AG10803 (cell line): ENCODE measurements at places on chromosomes 13 and 19.

DNA sequence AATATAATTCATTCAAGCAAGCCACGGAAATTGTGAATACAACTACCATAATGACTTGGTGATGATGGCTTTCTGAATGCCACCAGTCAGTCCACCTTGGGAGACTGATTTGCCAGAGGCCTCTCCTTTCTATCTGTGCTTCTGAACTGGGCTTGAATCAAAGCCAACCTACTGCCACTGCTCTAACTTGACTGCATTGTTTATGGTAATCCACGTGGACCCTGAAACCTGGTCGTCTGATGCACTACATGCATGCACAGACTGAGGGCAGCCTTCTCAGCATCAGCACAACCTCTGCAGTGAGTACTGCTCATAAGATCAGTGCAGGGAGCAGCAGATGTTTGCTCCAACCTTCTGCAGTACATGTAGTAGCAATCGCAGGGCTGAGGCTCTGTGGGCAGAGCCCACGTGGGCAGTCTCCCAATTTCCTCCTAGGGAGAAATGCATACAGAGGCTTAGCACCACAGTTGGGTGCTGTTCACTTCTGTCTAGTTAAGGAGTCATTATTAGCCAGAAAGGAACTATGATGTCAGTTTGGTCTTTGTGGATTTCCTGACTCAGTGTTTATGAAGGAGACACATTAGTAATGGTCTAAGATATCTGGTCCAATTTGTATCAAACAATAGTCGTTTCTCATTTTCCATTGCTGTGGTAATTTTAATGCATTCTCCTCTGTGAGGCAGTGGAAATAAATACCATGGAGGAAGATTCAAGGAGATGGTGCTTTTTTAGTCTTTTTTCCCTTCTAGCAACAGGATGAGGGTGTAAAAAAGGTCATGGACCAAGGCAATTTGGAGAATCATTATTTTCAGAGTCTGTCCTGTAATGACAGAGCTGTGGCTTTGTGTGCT, 82.5 kb downstream of the AKAP11 start:
- DNase-seq = peak; percentile 25

GRCh38 chr13:99371956-99372355, 64.8 kb upstream of the GPR183 start:
- DNase-seq = no peak

DNA sequence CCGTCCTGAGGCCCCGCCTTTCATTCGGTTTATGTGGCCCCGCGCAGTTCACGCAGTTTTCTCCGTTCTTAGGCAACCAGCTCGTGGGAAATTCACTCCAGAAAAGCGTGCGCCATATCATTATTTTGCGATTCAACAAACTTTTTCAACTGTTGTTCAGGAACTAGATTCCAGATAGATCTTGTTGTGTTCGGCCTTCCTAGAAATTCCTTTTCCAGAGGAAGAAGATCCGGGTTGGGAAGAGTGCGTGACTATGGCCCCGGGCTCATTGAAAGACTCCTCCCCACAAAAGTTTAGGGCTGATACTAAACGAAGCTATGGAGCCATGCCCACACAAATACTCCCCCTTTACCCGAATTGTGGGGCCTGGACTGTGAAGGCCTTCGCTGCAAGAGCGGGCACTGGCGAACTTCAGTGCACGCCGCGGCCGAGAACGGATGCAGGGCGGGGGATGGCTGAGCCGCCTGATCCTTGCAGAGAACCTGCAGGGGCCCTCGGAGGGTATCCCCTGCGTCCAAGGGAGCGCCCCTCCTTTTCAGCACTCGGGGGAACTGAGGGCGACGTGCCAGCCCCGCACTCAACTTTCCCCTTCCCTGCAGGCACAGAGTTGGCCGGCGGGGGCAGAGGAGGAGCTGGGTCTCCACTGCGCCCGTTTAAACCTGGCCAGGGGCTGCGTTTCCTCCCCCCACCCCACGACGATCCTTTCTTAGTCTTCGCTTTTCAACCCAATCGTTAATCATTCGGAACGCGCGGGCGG, 904 bp upstream of the SOX1 start:
- DNase-seq = no peak

- no peak for DNase-seq
Measured at GRCh38 chr13:50284540-50284939, 269.3 kb downstream of the KCNRG start.

GRCh38 chr19:50001775-50002174, 23.4 kb downstream of the VRK3 start:
- no peak for DNase-seq

GRCh38 chr13:31073859-31074718, 87.6 kb downstream of the HSPH1 start:
- peak; percentile 34 for DNase-seq

GRCh38 chr19:2416321-2417097, 10.9 kb downstream of the TIMM13 start:
- DNase-seq = no peak

- no peak for DNase-seq
Measured at GRCh38 chr13:49629947-49630346, 1.6 kb downstream of the ARL11 start.

DNA sequence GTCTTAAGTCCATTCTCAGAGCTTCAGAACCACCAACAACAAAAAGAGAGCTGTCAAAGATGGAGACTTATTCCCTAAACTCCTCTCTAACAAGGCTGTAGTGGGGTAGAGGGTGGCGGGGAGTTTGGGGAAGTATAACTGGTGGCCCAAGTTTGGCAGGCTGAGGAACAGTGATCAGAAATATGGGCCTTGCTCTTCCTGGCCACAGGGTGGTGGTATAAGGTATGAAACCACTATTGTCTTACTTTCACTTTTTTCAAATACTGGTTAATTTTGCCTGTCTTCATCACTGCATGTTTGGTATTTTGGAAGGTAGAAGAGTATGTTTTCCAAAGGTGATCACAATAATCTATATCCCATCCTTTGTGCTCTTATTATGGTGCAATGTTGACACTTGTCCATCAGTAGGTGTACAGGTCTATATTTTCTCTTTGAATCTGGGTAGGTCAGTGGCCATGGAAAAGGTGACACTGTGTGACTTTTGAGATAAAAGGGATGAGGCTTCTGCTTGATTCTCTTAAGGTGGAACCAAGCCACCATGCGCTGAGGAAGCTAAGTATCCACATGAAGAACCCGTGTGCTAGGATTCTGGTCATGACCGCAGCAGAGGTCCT, 23.2 kb upstream of the GPC5 start:
- peak; percentile 5 for DNase-seq

GRCh38 chr19:11480715-11481533, at the start of gene ELAVL3:
Gene ELAVL3, minus strand, starts transcription at chr19:11481046. Its CDS starts 438 bp downstream, at chr19:11480608.
- no peak for DNase-seq

GRCh38 chr19:1618157-1619093, 13.2 kb upstream of the UQCR11 start:
- peak; percentile 17 for DNase-seq

DNA sequence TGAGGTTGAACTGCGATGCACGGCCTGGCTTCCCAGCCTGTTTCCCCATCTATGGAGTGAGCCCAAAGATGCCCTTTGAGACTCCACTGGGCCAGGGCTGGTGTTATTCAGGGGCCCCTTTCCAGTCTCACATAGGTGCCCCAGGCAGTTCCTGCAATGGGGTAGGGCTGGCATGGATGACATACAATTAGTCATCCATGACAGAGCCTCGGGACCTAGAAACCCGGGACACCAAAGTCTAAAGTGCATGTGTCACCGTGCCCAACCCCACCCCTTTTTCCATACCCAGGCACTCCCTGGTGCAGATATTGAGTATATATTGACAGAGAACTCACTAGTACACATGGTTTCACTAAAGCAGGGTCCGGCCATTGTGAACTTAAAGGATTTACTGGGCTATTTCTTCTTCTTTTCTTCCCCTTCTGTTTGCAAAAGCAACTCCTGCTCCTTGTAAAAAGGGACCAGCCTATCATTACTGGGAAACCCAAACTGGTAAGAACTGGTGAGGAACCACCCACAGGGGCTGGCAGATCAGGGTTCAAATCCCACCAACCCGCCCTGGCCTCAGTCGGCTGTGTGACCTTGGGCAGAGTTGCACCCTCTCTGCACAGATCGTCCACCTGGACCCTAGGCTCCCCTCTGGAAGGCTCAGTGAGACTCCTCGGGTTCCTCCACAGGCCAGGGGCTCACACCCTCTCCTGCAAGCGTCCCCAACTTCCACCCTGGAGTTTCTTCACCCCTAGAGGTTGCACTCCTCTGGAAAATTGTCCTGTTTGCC, 2.7 kb downstream of the B3GNT3 start:
- no peak for DNase-seq

DNA sequence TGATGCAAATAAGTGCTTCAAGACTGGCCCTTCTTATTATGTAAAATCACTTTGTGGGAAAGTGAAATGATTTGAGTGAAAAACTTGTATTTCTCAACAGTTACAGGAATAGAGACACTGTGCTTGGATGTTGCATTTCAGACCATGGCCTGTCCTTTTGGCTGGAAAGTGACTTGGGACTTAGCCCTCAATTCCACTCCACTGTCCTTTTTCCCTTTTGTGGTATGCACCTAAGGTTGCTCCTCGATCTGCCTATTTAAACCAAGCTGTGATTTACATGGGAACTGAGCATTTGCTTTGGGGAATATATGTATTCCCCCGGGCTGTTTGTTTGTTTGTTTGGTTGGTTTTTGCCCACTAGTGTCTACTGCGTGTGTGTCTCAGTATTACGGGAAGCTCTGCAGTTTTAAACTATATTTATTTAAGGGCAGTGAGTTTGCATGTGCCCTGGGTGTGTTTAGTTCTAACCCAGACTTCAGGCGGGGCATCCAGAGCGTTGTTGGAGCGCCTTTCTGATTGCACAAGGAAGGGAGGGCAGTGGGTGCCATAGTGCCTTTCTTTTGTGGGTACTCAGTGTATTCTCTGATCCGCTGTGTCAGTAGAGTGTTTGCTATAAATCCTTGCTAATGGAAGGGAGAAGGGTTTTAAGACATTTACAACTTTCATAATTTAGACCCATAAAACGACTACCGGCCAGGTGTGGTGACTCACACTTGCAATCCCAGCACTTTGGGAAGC, 18.2 kb upstream of the RNF113B start:
- no peak for DNase-seq

DNA sequence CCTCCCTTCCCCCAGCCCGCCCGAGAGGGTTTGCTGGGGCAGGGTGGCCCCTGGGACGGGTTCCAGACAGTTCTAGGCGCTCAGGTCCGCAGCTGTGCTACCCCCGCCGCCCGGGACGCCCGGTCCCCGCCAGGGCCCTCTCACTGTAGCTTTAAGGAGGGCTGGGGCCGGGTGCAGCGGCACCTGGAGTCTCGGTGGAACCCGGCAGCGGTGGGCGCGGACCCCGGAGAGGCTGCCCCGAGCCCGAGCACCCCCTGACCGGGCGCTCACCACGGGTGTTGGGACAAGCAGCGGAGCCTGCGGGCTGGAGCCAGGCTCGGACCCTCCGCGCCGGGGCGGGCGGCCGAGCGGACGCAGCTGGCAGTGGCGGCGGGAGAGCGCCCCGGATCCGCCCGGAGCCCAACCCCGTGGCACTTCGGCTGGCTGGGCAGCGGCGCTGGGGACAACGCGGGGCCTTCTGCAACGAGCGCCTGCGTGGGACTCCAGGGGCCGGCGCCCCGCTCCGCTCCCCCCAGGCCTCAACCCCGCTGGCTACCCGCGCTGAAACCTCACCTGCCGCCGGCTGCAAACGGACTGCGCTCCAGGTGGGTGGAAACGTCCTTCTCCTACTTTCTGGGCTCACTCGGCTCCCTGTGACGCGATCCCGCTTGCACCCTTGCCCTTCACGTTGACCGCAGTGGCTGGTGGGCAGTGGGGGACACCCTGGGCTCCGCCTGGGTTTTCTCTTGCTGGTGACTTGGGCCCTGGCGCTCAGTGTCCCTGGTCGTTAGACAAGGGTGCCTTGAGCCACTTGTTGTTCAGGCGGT, 81.1 kb downstream of the ZNF429 start:
- DNase-seq = no peak

- DNase-seq = no peak
Measured at GRCh38 chr13:114074671-114075315, 57.6 kb downstream of the RASA3 start.

DNA sequence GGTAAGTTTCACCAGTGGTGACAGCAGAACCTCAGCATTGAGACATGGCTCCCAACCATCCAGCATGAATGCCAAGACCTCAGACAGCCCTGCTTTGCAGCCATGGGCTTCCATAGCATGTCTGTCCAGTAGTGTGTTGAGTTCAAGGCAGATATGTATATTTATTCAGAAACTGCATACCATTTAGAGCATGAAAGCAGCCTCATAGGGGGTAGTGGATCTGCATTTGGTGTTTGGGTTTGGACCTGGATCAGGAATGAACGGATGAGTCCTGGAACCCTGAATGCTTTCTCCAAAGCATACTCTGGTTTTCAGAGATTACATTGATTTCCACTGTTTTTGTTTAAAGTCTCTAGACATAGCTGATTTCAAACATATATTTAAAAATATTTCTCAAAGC, 114.3 kb downstream of the ESD start:
- DNase-seq = no peak

GRCh38 chr13:20231839-20232555, at the start of gene GJB6:
Gene GJB6, minus strand, starts transcription at chr13:20232319. Its CDS starts 8,839 bp downstream, at chr13:20223480.
- DNase-seq = no peak

GRCh38 chr13:28449826-28450773, 44.8 kb downstream of the FLT1 start:
- peak; percentile 48 for DNase-seq

DNA sequence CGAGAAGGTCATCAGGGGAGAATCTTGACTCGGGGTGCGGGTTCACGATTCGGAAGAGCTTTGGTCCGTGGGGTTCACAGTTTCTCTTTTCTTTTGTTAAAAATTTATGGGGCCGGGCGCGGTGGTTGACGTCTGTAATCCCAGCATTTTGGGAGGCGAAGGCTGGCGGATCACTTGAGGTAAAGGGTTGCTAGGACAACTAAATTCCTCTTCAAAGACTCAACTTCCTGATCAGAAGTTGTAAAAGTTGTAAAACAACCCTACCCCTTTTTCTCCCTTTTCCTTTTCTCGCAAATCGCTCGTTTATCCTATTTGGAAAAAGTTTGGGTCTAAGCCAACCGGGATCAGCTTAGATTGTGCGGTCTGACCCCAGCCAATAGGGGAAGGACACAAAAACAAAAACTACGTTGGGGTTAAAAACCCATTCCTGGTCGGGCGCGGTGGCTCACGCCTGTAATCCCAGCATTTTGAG, 673 bp downstream of the ZNF486 start:
- peak; percentile 67 for DNase-seq

DNA sequence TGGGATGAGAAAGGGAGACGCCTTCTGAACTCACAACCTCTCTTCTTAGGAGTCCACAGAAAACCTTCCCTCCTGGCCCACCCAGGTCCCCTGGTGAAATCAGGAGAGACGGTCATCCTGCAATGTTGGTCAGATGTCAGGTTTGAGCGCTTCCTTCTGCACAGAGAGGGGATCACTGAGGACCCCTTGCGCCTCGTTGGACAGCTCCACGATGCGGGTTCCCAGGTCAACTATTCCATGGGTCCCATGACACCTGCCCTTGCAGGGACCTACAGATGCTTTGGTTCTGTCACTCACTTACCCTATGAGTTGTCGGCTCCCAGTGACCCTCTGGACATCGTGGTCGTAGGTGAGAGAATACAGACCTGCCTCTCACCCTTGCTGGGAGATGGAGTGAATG, 3.3 kb downstream of the KIR3DL3 start:
- no peak for DNase-seq
